ENCODE measurements at places on chromosomes 12 and 14.

- DNase-seq, result no peak
These were observed 707.5 kb upstream of the TMEM132C start for GRCh38 chr12:127559349-127560040.

GRCh38 chr12:52352951-52353350 is 14.3 kb downstream of the KRT85 start:
- DNase-seq, result no peak

GRCh38 chr14:99264691-99265450 is 7.1 kb downstream of the BCL11B start:
- DNase-seq, result no peak

GRCh38 chr14:32757568-32757967 is 181.1 kb upstream of the NPAS3 start:
- no peak for DNase-seq

DNA sequence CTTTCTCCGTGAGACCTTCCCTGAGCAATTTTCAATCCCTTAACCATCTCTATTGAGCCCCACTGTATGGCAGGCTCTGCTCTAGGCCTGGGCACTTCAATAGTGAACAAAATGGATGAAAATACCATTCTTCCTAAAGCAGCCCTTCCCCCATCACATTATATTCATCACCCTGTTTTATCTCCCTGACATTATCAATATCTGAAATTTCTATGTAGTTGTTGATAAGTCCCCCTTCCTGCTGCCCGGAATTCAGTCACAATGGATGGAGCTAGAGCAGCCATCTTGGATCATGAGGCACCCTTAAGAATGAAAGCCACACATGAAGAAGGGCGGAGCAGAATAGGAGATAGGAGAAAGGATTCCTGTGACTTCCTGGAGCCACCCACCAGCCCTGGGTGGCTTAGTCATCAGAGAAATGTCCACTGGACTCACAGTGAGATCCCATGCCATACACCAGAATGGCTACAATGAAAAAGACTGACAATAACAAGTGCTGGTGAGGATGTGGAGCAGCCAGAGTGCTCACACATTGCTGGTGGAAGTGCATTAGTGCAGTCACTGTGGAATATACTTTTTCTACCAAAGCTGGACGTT is 33.9 kb downstream of the SCARB1 start:
- DNase-seq, result no peak

GRCh38 chr12:109455706-109456105 is 21.4 kb downstream of the KCTD10 start:
- no peak for DNase-seq

- DNase-seq, result no peak
These were observed 54.0 kb upstream of the CDKN3 start for GRCh38 chr14:54342806-54343205.

DNA sequence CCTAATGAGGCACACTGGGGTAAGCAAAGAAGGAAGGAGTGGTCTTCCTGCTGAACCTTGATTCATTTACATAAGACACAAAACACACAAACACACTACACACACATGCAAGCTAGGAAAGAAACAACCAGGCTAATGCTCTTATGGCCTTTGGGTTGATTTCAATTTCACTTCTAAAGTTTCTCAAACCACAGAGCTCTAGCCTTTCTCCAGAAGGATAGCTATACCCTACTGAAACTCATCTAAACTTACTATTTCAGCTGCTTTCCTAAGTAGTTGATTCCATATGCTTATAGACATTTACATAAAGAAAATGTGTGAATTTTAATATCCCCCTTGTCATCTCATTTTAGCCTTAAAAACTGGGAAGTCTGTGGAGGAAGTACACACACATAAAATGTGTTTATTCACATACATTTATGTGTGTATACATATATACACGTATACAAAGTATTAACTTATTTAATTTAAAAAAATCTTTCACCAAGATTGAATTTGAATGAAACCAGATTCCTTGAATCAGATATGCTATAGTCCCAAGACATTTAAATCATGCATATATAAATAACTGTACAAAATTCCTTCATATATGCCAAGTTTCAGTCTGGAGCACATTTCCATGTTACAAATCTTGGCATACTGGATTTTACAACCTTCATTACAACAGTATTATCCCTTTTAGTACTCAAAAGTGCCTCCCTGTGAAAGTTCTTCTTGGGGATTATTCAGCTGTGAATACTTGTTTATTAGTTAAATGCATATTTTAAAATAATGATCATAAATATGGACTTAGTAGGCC is 231.8 kb upstream of the NPAS3 start:
- no peak for DNase-seq

DNA sequence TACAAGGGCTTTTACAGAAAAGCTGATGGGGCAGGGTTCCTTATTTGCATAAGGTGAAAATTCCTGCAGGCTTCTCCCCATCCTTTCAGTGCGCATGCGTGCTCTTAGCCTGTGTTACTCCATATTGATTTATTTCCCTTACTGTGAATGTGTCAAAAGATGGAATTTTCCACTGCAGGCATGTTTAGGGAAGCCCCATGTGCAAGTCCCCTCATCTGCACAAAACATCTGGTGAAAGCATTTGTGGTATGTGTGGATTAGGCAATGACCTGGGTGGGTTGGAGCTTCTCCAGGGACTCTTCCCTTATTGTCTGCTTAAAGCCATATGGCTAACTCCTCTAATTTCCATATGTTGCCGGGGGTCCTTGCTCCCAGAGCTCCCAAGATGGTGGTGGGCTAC is 912.7 kb upstream of the LRFN5 start:
- DNase-seq, result no peak

GRCh38 chr12:116133149-116133548 is 144.3 kb downstream of the MED13L start:
- no peak for DNase-seq

DNA sequence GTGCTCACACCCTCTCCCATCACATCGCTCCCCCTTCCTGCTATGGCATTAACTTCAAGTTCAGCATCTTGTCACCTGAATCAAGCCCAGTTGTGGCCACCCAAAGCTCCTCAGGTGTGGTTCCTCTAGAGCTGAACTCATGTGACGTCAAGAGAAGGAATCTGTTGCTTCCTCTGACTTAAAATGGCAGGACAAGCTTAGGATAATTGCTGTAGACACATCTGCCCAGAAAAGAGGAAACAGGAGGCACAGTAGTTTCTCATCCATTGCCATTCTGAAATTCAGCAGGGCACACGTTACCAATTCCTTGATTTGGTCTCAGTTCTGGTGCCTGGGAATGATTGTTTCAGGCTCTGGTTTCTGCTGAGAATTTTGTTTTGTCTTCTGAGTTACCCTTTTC is 52.1 kb downstream of the RCOR1 start:
- DNase-seq, result no peak

GRCh38 chr12:24853588-24853987 is 95.3 kb downstream of the BCAT1 start:
- DNase-seq, result no peak

- no peak for DNase-seq
These were observed 309.1 kb downstream of the GXYLT1 start for GRCh38 chr12:41835556-41835955.

GRCh38 chr14:96146131-96146771 is 58.4 kb upstream of the BDKRB2 start:
- DNase-seq, result no peak

DNA sequence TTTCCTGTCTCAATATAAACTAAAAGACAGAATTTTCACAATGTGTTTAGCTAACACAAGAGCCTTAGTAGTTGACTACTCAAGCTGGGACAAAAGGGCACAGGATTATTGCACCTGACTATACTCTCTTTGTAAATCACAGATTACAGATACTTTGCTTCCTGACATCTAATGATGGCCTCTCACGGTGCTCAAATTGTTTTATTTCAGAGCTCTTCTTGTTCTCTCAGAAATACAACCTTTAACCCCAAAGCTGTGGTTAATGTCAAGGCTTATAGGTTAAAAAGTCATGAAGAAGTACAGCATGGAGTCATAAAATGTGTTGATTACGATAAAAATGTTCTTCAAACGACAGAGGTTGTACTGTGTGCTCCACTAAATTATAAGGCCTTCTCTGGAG is 89.9 kb upstream of the CPNE8 start:
- no peak for DNase-seq

DNA sequence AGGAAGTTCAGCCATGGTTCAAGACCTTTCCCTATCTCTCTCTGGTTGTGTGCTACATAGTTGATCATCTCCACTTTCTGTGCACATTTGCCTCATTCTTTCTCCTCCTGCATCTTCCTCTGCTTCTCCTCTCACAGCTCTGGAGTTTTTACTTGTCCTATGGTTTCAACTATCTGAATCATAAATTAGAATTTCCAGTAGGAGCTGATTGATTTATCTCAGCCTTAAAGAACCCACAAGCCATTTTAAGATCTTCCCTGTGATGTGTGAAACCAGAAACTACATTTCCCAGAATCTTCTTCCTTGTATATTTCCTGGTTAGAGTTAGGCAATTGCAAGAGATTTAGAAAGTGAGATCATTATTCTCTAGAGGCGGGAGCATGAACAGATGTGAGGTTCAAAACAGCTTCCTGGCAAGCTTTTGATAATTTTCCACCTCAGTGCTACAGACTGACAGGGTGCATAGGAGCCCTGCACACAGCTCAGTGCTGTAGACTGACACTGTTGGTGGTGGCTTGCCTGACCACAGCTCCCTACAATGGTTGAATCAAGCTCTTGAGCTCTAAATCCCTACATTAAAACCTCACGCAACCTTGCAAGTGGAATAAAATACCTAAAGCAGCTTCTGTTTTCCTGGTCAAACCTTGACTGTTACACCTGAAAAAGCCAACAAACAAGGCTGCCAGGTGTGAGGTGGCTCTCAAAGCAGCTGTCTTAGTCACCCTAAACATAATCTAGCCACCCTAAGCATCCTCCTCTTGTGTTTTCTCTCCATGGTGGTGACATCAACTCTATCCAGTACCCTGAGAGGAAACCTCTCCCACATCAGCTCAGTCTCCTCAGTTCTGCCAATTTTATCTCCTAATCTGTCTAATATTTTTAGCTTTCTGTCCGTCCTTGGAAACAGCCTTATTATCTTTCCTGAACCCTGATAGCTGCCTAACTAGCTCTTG is 21.5 kb upstream of the IFNG start:
- no peak for DNase-seq

GRCh38 chr12:47082796-47083621 is 3.2 kb upstream of the AMIGO2 start:
- DNase-seq, result no peak

DNA sequence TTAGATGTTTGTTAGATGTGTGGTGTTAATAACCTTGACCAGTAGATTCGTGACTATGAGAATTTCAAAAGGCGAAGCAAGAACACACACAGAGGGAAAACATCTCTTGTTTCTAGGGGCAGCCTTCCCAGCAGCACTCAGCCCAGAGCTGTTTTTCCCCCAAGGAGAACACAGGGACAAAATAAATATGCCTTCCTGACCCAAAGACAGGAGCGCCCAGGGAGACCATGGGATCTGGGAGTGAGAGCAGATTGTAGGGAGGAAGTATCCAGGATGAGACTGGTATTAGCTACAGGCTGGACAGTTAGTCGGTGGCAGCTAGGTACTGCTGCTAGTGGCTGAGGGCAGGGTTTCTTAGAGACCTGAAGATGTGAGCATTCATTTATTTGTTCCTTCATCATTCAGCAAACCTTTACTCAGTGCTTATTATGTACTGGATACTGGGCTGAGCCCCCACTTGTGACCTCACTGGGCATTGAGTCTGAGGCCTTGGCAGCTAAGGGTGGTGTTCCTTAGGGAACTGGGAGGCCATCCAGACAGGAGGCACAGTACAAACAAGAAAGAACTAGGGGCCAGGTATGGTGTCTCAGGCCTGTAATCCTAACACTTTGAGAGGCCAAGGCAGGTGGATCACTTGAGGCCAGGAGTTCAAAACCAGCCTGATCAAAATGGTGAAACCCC is 469.8 kb downstream of the ZFP36L1 start:
- DNase-seq, result no peak

GRCh38 chr14:36316131-36316530 is 4.3 kb downstream of the MBIP start:
- DNase-seq, result no peak

DNA sequence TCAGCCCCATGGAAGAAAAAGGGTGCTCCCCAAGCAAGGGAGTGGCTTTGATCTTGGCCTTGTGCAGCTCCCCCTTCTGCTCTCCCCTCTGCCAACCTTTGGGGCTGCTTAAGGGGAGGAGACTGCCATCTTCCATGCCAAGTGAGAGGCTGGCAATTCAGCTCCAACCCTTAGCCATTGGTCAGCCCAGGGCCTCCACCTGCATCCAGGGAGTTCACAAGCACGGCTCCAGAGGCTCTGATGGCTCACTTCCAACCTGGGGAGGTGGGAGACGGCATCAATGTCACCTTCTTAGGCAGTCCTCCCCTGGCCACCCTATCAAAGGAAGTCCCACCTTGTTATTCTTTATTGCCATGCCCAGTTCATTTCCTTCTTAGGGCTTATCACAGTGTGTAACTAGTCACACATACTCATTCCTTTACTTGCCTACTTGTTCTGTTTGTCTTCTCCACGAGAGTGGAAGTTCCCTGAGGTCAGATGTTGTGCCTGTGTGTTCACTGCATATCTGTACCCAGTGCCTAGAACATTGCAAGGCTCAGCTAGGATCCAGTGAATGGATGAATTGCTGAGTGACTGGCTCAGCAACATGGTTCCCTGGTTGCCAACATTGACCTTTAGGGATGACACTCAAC is 5.0 kb downstream of the HDAC7 start:
- DNase-seq, result no peak

GRCh38 chr12:54692353-54692752 is 44.2 kb upstream of the DCD start:
- DNase-seq, result no peak

DNA sequence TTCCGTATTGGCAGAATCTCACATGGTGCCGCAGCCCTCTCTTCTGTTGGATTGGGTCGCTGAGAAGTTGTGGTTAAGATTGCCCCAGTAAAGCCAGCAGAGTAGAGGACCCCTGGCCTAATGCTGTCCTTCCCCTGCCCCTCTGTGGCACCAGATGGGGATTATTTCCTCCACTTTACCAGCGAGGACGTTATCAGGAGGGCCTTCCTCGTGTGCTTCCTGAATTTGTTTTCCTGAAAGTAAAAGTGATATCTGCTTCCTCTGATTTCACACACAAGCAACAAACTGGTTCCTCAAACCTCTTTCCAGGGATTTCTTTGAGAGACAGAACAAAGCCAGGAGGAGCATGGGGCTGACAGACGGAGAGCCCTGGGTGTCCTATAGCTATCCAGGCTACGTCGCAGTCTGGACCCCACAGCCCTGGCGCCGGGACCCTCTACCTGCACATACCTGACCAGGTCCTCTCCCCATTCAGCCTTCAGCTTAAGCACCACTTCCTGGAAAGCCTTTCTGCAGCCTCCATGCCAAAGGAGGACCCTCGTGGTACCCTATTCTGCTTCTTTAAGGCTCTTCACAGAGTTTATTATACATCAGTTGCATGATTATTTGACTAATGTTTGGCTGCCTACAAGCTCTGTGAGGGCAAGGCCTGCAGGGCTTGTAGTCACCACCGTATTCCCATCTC is 314.8 kb upstream of the FKBP4 start:
- no peak for DNase-seq

- DNase-seq, result no peak
These were observed 6.6 kb downstream of the PDE6H start for GRCh38 chr12:14979468-14979867.

- DNase-seq, result no peak
These were observed 59.4 kb upstream of the FICD start for GRCh38 chr12:108455706-108456105.

Data from activated CD4-positive, alpha-beta T cell treated with anti-CD3 and anti-CD28 coated beads for 1 hour (primary cell).